ENCODE measurements at places on chromosomes 7 and 10.

- DNase-seq = no peak
Measured at GRCh38 chr7:7539711-7540110, 4.0 kb upstream of the COL28A1 start.

GRCh38 chr7:150511048-150511447 is 3.6 kb upstream of the GIMAP7 start:
- DNase-seq = no peak

DNA sequence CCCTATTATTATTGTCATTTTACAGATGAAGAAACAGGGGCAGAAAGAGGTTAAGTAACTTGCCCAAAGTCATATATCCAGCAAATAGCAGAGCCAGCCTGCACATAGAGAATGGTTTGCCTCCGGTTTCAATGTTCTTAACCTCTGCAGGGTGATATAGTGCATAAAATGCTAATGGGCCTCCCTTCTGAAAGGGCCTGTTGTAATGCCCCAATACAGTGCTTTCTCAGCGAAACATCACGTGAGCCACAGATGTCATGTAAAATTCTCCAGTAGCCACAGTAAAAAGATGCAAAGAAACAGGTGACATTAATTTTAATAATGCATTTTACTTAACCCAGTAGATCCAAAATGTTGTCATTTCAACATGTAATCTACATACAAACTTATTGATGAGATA is 38.1 kb downstream of the LRGUK start:
- no peak for DNase-seq

GRCh38 chr7:117158941-117159697 is 163.7 kb downstream of the WNT2 start:
- DNase-seq = no peak

DNA sequence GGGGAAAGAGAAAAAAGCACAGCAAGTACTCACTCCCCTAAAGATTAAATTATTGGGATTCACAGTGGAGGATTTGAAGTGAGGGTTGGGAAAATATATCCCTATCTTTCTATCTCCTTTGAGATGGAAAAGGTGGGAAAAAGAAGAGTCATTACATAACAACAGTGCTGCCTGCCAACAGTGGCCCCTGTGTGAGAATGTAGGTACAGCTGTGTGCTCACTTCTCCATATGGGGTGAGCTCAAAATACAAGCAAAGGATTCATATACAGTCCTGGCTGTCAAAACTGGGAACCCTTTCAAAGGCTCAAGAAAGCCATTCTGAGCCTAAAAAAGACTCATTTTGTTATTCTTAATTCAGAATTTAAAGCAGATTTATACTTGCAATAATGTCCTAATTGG is 458.5 kb downstream of the GPAM start:
- DNase-seq = no peak

GRCh38 chr10:125457406-125457805 is 225.6 kb downstream of the TEX36 start:
- DNase-seq = no peak

DNA sequence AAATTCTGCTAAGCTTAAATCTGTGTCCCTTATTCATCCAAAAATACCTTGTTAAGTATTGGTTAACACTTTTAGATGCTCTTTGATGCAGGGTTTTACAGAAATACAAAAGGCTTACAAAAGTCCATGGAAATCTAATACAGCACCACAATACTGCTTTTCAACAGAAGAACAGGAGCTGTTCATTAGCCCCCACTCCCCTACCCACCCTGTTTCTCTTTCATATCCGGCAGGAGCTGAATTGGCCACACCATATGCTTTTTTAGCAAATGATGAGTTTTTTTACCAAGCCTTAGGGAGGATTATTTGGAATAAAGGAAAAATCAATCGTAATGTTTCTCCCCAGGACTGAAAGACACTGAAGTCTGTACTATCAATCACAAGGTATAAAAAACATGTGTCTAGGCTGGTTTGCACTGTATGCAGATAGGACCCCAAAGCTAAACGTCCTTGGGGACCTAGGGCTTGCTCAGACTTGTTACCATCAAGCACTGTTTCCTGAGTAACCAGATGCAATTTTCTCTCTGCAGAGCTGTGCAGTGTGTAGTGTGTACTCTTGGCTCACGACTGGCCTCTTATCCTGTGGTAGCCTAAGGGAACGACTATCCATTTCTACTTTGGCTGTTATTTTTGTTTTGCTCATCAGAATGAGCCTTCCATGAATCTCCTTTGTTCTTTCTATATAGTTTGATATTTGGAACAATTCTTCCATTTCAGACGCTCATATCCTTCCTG is 143.3 kb upstream of the LRGUK start:
- no peak for DNase-seq

GRCh38 chr7:134888141-134888740 is 98.1 kb upstream of the AGBL3 start:
- DNase-seq = no peak

DNA sequence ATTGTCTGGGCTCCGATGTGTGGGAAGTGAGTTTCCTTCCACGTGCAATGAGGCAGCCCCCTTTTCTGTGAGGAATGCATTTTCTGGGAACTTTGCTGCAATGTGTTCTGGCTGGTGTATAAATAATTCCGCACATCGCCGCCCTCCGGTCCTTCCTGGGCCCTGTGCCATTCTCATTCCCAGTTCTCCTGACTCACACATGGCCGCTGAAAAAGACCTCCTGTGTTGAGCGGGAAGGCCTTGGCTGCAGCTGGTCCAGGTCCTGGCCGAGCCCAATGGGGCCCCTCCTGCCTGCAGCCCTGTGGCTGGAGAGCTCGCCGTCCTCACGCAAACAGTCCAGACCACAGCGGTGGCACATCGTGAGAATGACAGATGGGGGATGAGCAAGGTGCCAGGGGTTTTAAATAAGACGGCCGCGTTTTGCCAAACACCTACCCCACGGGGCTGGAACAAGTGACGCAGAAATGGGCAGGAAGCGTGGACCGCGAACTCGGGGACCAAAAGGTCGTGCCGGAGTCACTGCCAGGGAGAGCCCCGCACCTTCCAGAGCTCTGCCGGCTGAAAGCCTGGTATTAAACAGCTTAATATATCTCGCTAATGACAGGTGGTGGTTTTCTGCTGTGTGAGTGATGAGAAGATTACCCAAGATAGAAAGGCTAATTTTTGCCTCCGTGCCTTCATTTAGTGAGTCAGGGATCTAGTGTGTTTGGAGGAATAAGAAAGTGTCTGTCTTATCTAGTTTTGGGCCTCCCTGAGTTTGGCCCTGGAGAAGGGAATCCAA is 37.0 kb downstream of the FAM20C start:
- DNase-seq = no peak

DNA sequence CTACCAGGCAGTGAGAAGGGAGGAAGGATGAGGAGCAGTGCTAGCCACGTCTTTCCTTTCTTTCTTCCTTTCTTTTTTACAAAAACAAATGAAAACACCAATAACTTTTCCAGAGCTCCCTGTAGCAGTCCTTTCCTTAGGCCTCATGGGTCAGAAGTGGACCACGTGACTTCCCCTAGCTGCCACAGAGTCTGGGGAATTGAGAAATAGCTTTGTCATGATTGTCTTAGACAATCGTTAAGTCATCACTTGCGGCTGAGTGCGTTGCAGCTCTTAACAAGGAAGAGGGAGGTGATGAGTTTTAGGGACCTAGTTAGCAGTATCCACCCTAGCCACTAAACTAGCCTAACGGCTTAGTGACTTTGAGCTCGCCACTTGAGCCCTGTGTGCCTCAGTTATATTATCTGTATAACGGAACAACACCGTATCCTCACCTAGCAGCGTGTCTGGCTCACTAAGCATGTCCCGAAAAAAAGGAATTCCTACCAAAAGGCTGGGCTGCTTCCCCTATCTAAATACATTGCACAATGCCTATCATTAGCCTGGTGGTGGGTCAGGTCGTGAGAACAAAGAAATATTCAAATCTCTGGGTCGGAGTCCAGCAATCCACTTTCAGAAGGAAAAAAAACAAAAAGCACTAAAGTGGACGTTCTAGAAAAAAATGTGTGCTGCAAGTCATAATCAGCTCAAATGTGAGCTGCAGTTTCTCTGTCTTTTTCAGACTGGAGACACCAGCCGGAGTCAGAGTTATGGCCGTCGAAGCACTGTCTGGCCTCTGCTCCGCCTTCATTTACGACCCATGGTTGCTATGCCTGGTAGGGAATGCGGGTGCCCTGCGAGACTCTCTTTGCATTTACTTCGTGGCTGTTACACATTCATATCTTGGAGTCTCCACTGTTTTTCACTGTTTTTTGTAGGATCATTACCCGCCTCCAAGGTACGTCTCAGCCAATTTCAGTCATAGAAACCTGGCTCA is 338.5 kb upstream of the FOXK1 start:
- no peak for DNase-seq

GRCh38 chr10:125514206-125515162 is 168.5 kb downstream of the TEX36 start:
- no peak for DNase-seq

- DNase-seq = no peak
Measured at GRCh38 chr7:151454932-151455530, 15.1 kb upstream of the CRYGN start.

- no peak for DNase-seq
Measured at GRCh38 chr10:4474829-4475228, 351.2 kb upstream of the AKR1E2 start.

- no peak for DNase-seq
Measured at GRCh38 chr10:497289-497688, 192.2 kb downstream of the DIP2C start.

- DNase-seq = no peak
Measured at GRCh38 chr7:106089647-106090046, 22.5 kb downstream of the SYPL1 start.

DNA sequence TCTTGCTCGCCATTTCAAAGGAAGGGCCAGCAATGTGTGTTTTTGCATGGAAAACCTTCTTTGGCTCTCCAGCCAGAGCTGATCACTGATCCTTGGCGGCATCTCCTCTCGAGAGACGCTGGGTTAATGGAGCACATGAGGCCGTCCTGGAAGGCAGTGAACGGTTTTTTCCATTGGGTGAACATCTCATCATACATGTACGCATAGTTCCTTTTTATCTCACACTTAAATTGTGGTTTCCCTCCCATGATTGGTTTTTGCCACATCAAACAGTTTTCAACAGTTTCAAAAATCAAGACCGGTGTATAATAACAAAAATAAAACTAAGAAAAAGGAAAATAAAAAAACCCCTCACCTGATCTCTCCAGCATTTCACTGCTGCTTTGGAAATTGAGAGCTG is 276.4 kb downstream of the TCF7L2 start:
- DNase-seq = no peak

Data from stimulated activated CD8-positive, alpha-beta memory T cell treated with anti-CD3 and anti-CD28 coated beads, Interleukin-12 subunit alpha, Interleukin-12 subunit beta, amount 100 ng/mL, for 4 hours (primary cell).